ENCODE measurements at places on chromosomes 5 and 9.

GRCh38 chr9:79308012-79308411 is 263.8 kb upstream of the TLE4 start:
- DNase-seq, result no peak

DNA sequence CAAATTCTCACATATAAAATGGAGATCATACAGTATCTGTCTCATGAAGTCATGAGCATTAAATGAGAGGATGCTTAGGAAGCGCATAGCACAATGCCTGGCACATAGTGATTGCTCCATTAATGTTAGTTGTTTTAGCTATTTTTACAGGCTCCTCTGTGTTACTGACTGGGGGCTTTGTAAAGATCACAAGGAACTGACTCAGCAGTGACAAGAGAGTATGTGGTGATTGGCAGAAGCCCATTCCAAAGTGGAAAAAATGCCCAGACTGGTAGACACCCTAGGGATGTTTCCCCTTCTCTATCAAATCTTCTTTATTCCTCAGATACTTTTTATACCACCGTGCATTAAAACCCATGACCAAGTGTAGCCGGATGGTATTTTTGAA is 33.5 kb downstream of the ABLIM3 start:
- no peak for DNase-seq

GRCh38 chr9:81885602-81886001 is 42.6 kb upstream of the SPATA31D4 start:
- no peak for DNase-seq

GRCh38 chr5:141051521-141051866 is 320 bp downstream of the PCDHB1 start:
- DNase-seq, result no peak

DNA sequence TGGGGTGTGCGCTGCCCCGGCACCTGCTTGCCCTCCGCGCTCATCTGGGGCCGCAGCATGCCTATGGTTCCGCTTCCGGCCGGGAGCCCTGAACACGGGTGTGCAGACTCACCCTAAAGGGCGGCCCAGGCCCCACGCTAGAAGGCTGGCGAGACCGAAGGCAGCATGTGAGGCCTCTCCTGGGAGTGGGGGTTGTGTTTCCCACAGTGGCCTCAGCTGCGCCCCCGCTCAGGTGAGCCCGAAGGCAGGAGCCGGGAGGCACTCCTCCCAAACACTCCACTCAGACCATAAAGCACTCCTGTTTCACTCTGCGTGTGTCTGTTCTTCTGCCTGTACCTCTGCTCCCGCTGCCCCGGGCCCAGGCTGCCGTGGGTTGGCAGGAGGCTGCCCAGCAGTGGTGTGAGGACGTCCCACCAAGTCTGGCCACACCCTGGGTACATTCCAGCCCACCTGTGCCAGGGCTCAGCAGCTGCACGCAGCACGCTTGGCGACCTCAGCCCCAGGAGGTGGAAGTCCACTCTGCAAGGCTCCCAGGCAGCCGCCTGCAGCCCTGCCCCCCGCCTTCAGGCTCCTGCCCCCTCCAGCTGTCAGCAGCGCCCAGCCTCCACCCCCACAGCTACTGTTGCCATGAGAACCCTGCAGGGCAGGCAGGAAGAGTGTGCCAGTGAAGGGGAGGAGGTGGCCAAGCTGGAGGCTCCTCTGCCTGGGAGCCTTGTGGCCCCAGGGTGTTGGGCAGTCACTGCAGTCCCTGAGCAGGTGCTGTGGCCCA is 1.2 kb upstream of the AJM1 start:
- peak; percentile 22 for DNase-seq

DNA sequence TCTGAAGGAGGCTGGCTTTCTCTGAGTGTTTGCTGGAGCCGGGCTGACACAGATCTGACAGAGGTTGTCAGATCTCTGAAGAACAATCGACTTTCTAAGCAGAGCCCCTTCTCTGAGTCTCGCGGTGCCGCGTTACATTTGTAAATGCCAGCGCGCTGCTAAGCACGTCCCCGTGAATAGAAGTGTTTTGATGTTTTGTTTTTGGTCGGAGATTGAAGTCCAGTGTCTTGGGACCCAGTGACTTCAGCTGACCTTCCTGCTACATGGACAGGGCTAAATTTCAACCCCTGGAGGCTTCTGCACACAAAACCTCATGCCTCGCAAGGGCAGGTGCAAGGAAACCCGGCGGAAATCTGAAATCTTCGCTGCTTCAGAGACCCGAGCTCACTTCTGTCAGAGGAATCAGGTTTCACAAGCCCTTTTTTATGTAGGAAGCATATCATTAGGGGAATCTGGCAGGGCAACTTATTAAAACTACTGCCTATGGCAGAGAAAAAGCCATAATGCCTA is 27.2 kb downstream of the NEUROG1 start:
- no peak for DNase-seq

DNA sequence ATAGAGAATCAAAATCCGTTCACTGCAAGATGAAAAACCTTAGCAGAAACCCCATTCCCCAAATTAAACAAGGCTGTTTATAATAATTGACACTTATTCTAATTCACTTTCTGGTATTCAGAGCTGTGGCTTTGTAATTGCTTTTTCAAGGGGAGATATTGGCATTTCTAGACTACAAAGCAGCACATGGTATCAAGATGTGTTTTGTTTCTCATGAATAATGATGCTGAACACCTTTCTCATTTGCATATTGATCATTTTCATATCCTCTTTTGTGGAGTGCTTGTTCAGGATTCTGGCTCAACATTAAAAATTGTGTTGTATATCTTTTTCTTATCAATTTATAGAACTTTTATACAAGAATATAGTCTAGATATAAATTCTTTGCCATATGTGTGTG is 22.4 kb upstream of the ANKRD55 start:
- no peak for DNase-seq

- DNase-seq, result no peak
These were observed 50.4 kb upstream of the RNF130 start for GRCh38 chr5:180121826-180122413.

GRCh38 chr5:175800656-175801081 is 70.7 kb upstream of the CPLX2 start:
- no peak for DNase-seq

DNA sequence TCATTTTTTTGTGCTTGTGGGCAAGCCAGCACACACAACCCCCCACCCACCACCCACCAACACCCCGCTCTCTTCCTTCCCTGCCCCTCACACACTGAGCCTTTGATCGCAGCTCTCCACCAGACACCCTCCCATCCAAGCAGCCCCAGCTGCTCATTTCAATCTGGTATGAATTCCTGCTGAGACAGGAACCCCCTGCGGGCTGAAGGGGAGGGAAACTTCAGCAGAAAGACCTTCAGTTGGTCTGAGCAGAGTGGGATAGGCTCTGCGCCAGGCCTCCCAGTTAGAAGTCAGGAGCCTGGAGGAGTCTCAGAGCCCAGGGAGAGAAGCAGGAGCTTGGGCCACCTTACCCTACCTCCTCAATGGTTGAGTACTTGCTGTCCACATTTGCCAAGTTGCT is 7.2 kb downstream of the PCDHGC5 start:
- DNase-seq, result no peak

DNA sequence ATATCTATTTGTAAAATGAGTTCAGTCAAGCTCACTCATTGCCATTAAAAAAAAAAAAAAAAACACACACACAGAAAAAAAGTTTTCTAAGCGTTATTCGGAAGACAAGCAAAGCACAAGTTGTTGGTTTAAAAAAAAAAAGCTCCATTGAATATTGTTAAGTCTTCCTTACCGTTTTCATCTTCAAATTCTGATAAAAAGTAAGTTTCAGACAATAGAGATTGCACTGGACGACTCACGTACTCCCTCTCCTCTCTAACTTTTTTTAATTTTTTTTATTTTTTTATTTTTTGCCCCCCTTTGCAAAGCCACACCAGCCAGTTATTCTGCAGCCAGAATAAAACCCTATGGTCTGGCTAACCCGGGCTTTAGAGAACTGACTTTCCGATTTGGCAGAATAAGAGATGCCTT is 544 bp downstream of the ADAMTS6 start:
- DNase-seq, result no peak

GRCh38 chr5:36057386-36057785 is 9.3 kb downstream of the UGT3A2 start:
- no peak for DNase-seq

DNA sequence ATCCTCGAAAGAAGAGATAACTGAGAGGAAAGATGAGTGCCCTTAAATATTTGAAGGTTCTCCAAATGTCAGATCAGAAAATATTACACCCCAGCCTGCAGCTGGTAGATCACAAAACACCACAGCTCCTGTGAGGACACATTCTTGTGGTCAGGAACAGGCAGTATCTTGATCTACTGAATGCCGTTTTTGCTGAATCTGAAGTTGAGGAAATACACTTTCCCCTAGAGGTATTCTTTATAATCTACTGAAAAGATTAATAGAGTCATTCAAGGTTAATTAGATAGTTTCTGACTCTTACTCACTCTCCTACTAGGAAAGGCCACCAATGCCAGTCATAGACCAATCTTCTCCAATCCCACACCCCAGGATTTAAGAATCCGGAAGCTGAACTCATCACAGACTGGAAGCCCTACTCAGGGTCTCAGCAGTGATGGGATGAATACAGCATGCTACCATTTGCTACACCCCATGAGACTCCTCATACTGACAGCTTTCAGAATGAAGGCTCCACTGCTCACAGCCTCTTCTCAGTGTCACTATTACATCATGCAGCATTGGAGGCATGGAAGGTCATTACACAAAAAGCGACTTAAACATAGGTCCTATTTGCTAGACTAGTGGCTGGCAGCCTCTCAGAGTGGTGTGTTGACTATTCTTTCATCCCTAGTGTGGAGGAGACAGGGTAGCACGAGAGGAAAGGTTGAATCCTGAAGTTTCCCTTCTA is 143.9 kb upstream of the SLC1A3 start:
- no peak for DNase-seq

- DNase-seq, result no peak
These were observed 313.7 kb downstream of the TRIM32 start for GRCh38 chr9:117000834-117001233.

DNA sequence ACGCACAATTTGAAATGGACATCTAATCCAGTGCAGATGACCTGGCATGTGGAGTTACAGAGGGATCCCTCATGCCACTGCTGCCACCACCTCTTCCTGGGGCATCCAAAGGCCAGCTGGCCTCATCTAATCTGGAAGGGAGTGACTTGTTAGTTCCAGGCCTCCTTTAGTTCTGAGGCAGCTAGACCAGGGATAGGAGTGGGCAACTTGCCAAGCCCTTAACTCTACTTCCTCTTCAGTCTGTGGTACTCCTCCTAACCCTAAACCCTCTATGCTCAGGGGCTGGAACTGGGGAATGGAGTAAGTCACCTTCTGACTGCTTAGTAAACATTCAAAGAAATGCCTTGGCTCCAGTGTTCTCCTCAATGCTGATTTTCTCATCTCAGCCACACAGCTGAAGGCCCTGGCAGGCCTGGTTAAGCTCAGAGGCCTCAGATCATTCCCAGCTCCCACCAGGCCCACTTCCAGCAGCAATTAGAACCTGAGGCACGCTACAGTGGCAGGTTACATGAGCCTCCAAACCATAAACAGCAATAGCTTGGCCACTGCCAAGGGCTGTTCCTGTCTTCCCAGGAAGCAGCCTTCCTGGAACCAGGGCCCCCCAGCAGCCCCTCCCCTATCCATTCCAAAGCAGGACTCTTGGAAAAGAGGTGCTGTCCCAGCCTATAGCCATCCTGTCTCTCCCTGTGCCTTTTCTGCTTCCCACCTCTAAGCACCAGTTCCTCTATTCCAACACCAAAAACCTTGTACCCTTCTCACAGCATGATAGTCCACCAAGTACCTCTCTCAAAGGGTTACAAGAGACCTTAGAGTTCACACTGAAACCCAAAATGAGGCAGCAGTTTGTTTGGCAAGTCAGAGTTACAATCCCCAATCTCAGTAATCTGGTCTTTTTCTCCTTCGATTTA is 2.0 kb downstream of the EIF4EBP3 start:
- DNase-seq, result no peak

GRCh38 chr9:115649991-115650472 is 503.6 kb upstream of the PAPPA start:
- no peak for DNase-seq

GRCh38 chr9:33329979-33330378 is 39.7 kb downstream of the NFX1 start:
- no peak for DNase-seq

GRCh38 chr9:136289651-136290507 is 14.0 kb downstream of the CCDC187 start:
- DNase-seq, result no peak

Data from activated T-cell treated with anti-CD3 and anti-CD28 coated beads, Interleukin-2, amount 50 U/mL, for 48 hours (primary cell).